ENCODE measurements at places on chromosomes 11 and 22.

- no peak for DNase-seq
Measured at GRCh38 chr11:11667056-11667455, 45.3 kb upstream of the GALNT18 start.

DNA sequence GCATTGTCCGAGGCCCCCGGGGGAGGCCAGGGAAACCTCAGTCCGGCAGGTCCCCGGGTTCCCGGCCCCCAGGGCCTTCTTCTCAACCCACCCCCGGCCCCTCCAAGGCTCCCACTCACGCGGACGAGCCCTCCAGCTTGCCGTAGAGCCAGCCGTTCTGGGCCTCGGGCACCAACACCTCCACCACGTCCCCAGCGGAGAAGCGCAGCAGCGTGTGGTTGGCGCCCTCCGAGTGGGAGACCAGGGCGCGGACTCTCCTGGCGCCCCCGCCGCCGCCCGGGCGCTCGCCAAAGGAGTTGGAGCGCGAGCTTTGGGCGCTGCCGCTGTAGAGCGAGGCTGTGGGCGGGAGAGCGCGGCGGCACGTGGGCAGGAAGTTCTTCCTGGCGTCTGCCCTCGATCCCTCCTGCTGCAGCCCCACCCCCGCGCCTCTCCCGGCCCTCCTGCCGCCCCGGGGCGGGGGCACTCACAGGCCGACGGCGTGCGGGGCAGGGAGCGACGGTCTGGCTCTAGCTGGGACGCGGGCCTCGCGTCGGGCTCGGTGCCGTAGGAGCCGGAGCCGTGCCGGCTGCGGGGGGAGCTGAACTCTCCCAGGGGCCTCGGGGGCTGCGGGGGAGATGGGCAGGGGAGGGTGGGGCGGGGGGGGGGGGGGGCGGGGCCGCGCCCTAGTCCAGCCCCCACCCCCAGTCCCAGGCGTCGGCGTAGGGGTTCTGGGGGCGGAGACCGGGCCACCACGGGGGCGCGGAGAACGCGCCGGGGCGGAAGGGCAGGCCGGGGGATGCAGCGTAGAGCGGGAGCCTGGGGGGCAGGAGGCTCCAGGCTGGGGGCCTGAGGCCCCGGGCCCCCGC lies 4.9 kb upstream of the SLC16A8 start:
- no peak for DNase-seq

GRCh38 chr11:106988151-106989077 lies 29.9 kb downstream of the GUCY1A2 start:
- DNase-seq: no peak

- DNase-seq: no peak
Measured at GRCh38 chr11:35523331-35523768, 2.1 kb downstream of the PAMR1 start.

GRCh38 chr11:2864901-2865300 lies 20.7 kb downstream of the CDKN1C start:
- no peak for DNase-seq

DNA sequence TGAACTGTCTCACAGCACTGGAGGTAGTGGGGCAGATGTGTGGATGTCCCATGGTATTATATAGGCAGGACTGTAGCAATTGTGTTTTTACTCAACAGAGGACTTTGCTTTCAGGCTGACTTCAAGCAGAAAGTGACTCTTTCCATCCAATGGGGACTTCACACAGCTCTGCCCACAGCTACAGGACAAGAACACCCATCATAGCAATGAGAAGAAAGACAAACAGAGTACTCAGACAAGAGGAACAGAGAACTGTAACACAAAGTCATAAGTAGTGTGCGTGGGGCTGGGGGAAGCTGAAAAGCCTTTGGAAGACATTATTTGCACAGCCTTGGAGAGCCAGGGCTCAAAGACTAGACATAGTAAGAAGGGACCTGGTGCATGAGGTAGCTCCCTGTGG lies 70.3 kb downstream of the CCDC81 start:
- DNase-seq: no peak

DNA sequence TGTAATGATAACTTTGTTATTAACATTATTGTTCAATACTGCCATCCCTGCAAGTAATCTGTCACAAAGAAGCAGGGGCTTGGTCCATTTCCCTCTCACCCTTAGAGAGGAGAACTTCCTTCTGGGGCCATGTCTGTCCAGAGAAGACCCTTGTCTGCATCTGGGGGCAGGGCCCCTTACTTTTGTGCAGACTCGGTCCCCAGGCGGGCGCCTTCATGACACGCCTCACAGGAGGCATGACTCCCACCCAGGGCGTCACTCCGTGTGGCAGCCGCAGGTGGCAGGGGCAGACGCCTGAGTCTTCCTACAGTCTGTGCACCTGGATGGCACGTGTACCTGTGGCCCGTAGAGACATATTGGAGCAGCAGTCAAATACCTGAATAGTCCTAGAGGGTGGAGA lies 21.8 kb upstream of the B3GAT1 start:
- DNase-seq: no peak

GRCh38 chr22:36377022-36377631 lies 10.6 kb downstream of the MYH9 start:
- peak; percentile 62 for DNase-seq

DNA sequence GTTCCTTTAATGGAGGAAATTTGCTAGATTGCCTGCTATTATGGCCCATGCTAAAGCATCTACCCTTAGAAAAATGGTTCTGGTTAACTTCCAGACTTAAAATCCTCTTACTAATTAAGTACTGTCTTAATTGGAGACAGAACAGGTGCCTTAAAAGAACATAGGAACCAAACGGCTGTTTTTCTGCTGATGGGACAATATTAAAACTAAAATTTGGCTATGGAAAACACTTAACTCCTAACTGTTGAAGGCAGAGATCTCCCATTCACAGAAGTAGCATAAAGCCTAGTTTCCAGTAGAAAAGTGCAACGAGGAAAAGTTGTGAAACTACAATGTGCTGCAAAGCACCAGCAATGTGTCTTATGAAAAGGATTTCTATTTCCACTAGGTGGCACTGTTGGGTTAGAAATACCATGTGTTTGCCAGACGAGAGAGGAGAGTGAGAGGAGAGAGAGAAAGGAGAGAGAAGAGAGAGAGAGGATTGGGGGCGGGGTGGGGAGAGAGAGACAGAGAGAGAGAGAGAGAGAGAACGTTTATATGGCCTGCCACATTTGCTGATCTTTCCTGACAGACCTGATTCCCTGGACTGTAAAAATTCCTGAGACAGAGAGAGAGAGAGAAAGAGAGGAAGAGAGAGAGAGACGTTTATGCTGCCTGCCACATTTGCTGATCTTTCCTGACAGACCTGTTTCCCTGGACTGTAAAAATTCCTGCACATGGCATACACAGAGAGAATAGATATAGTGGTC lies 51.5 kb downstream of the FAM181B start:
- peak; percentile 27 for DNase-seq

- no peak for DNase-seq
Measured at GRCh38 chr22:24380220-24380904, 47.0 kb upstream of the ADORA2A start.

GRCh38 chr11:117876341-117877119 lies at the start of gene FXYD6:
FXYD6 (minus strand) TSS chr11:117876658; CDS start chr11:117842776, 33,882 bp downstream.
- DNase-seq: no peak

GRCh38 chr11:85749287-85749834 lies 61.6 kb downstream of the SYTL2 start:
- DNase-seq: no peak

GRCh38 chr22:38347944-38348750 lies 30.9 kb upstream of the CSNK1E start:
- DNase-seq: no peak

DNA sequence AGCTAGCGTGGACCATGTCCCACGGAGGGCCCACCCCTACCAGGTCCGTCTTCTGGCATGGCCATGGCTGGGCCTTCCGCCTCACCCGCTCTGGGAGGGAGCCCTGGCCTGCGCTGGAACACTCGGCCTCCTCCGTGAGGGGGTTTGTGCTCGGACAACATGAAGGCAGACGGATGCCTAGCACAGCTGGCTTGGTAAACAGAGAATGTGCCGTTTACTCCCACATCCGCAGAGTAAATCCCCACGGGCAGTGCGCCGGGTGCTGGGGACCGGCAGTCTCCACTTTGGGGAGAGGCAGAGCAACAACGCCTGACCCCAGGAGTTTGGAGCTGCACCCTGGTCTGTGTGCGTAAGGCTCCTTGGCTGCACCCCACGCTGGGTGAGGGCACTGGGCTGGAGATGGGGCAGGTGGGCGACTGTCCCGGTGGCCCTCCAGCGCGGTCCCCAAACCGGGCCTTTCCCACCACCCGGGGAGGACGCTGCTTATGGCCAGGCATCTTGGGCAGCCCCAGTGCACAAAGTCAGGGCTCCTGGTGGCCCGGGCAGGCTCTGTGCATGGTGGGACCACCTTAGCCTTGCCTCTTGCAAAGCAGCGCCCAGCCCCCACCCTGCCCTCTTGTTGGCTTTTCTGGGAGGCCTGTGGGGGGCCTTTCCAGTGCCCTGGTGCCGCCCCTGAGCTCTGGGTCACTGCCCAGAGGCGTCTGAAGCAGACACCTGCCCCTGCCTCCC lies 30.7 kb upstream of the MUC5AC start:
- DNase-seq: no peak

DNA sequence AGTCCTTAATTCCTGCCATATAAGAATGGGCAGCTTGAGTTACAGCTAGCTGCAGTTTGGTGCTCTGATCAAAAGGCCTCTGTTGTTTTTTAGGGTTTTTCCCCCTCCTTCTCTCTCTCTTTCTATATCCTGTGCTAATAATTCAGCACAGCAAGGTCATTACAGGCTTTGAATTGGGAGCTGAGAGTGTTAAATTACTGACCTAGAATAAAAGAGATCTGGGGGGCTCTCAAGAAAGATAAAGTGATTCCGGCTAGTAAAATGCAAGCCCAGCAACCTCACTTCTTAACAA lies 84.9 kb downstream of the CSTPP1 start:
- DNase-seq: no peak

DNA sequence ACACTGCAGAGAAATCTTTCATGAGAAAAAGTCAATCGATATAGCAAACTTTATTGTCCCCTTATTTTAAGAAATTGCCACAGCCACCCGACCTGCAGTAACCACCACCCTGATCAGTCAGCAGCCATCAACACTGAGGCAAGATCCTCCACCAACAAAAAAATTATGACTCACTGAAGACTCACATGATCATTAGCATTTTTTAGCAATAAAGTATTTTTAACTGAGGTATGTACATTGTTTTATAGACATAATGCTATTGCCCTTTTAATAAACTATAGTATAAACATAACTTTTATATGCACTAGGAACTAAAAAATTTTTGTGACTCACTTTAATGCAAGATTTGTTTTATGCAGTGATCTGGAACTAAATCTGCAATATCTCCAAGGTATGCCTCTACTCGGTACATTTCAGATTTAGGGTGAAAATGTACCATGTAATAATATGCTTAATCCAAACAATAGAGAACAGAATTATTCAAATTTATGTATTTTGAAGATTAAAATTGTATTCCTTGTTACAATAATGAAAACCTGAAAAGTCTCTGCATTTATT lies 79.2 kb upstream of the CEP126 start:
- no peak for DNase-seq

DNA sequence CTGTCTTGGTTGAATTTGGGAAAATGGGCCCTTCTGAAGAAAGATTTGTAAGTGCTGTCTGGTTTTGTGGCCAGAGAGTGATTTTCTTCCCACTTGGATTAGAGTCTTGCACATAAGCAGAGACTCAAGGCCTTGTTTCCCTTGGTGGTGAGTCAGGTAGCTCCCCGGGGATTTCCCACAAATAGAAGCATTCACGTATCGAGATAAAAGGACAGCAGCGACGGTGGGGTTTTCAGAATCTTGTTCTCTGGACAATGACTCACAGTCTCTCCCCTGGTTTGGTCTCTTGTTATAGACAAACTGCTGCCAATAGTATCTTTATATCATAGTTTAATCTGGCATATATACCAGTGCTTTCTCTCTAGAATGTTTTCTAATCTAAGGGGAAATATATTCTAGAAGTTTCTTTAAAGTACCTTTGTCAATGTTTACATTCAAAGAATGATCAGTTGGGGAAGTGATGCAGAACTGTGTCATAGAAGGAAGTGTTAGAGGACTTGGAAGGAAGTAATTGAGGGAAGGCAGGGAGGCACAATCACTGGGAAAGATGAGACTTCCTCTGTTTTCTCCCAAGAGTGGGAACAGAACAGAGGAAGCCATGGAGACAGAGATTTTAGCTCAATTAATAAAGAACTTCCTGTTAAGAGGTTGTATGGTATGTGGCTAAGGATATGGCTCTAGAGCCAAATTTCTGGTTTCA lies 18.1 kb downstream of the POLA2 start:
- no peak for DNase-seq

DNA sequence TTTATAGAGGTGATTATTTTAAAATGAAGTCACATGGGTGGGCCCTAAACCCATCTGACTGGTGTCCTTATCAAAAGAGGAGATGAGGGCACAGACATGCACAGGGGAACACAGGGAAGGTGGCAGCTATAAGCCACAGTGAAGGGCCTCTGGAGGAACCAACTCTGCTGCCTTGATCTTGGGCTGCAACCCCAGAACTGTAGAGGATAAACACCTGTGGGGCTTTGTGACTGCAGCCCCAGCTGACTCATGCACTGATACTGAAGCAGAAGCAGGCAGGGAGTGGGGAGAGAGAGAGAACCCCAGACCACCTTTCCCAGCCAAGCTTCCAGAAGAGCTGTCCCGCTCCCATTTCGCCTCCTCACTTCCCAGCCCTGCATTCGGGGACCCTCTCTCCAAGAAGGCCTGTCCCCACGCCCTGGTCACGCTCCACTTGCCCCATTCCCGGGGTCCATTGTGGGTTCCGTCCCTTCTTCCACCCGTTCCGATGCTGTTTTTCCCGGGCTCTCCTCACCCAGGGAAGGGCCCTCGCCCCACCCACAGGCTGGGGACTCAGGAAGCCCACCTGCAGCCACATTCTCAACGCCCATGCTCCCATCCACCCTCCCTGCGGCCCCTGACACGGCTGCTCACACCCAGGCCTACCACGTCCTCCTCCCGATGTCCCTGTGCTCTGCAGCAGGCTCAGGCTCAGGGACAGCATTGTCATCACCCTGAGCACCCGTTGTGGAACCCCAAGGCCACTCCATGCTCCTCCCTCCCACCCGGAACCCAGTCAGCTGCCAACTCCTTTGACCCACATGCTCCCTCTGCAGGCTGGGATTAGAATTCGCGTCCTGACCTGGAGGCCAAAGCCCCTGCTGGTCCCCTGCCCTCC lies 90.8 kb upstream of the SHANK2 start:
- peak; percentile 32 for DNase-seq

DNA sequence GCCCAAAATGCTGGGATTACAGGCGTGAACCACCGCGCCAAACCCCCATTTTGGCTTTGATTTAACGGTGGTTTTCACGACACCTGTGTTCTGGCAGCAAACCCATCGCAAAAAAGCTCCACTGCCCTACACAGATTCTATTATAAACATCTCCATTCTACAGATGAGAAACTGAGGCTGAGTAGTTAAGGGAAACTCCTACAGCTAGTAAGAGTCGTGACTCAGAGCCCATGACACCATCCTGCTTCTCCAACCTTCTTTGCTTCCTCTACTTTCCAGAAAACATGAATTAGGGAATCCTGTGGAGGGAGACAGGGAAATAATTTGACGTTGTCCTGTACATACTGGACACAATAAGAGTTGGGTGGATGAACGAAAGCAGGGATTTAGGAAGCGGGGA lies 429 bp upstream of the SNX15 start:
- no peak for DNase-seq

- no peak for DNase-seq
Measured at GRCh38 chr22:36325154-36326031, 62.4 kb downstream of the MYH9 start.

- DNase-seq: peak; percentile 24
Measured at GRCh38 chr22:35634015-35634414, 14.2 kb upstream of the APOL6 start.

GRCh38 chr11:61642162-61642561 lies 38.0 kb upstream of the DAGLA start:
- no peak for DNase-seq
